ENCODE measurements at places on chromosomes 3 and 15.
A peak's percentile ranks its signal among the peaks of the same experiment; 100 is the strongest.

- no peak for DNase-seq
Measured at GRCh38 chr15:29058903-29059539, 173.2 kb downstream of the APBA2 start.

- DNase-seq = no peak
Measured at GRCh38 chr3:126083511-126083912, 412 bp downstream of the SLC41A3 start.

GRCh38 chr3:112319516-112320276, 13.3 kb upstream of the CD200 start:
- no peak for DNase-seq

DNA sequence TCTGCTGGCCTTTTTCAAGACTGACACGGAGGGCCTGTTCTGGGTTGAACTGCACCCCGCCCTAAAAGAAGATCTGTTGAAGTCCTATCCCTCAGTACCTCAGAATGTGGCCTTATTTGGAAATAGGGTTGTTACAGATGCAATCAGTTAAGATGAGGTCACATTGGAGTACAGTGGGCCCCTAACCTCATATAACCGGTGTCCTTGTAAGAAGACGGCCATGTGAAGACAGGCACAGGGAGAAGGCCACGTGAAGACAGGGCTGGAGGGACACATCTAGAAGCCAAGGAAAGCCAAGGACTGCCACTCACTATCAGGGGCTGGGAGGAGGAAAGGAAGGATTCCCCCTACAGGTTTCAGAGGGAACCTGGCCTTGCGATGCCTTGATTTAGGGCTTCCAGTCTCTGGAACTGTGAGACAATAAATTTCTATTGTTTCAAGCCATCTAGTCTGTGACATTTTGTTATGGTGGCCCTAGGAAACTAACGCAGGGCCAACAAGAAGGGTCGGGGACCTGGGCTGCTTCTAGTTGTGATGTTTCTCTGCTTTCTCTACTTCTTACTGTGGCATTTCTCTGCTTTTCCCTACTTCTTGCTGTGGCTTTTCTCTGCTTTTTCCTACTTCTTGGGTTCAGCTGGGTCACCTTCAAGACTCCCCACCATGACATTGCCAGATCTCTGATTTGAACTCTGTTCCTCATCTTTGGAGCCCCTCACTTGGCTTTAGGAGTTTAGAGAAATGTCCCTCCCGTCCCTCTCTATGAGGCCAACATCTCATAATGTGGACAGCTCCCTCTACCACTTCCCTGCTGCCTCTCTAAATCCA, 4.8 kb upstream of the CCDC174 start:
- DNase-seq = peak; percentile 33

DNA sequence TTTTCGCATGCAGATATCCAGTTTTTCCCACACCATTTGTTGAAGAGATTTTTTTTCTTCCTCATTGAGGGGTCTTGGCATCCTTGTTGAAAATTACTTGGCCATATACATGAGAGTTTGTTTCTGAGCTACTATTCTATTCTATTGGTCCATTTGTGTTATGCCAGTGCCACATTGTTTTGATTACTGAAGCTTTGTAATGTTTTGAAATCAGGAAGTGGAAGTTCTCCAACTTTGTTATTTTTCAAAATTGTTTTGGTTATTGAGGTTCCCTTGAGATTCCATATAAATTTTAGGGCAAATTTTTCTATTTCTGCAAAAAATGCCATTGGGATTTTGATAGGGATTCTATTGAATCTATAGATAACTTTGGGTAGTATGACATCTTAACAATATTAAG, 130.3 kb upstream of the PFN2 start:
- DNase-seq = no peak
